HS-27A (cell line): ENCODE measurements at places on chromosomes 7 and 10.

GRCh38 chr7:114444196-114444595 lies 29.6 kb downstream of the FOXP2 start:
- DNase-seq, result no peak

DNA sequence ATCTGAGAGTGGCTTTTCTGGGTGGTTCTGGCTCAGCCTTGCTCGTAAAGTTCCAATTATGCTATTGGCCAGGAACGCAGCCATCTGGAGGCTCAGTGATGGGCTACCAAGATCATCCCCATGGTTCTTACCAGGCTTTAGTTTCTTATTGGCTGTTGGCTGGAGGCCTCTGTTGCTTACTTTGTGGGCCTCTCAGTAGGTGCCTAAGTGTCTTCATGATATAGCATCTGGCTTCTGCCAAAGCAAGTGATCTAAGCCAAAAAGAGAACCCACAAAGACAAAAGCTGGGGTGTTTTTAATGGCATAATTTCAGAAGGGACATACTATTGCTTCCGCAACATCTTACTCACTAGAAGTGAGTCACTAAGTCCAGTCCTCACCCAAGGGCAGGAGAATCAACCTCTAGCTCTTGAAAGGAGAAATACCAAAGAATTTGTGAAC lies 132.0 kb upstream of the MDFIC start:
- DNase-seq, result peak; percentile 59

DNA sequence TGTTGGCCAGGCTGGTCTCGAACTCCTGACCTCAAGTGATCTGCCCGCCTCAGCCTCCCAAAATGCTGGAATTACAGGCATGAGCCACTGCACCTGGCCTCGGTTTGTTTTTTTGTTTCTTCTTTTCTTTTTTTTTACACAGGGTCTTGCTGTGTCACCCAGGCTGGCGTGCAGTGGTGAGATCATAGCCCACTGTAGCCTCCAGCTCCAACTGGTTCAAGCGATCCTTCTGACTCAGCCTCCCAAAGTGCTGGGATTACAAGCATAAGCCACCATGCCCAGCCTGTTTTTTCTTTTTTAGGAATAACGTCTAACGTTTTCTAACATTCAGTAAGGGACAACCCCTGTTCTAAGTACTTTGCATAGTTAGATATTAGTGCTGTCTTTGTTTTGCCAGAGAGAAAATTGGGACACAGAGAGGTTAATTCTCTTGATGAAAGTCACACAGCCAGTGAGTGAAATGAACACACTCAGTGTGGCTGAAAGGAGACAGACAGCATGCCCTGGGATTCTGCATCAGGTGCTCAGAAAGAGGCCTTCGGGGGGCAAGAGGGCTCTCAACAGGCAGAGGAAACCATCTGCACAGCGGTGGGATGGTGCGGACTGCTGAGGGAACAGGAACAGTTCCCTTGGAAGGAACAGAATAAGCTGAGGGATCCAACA lies 4.3 kb downstream of the LIMK1 start:
- no peak for DNase-seq

GRCh38 chr10:12396567-12396966 lies 47.2 kb downstream of the CAMK1D start:
- DNase-seq, result no peak

- DNase-seq, result no peak
These were observed 9.2 kb upstream of the LRRC20 start for GRCh38 chr10:70391654-70392053.

DNA sequence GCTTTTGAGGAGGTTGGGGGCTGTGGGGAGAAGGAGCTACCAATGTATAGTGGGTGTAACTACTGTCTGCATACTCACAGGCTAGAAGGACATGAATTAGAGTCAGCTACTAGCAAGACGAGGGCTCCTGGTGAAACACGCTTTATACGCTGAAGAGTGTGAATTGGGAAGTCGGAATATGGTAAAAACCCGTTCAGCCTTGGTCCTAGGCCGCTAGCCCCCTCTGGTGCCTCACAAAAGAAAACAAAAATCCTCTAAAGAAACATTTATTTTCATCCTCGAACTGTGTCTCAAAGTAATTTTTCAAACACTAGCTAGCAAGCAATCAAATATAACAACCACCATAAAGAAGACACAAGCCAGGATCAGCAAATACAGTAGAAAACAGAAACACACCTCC lies 338.1 kb upstream of the SEMA3C start:
- DNase-seq, result no peak
